ENCODE measurements at places on chromosomes 3 and 15.

DNA sequence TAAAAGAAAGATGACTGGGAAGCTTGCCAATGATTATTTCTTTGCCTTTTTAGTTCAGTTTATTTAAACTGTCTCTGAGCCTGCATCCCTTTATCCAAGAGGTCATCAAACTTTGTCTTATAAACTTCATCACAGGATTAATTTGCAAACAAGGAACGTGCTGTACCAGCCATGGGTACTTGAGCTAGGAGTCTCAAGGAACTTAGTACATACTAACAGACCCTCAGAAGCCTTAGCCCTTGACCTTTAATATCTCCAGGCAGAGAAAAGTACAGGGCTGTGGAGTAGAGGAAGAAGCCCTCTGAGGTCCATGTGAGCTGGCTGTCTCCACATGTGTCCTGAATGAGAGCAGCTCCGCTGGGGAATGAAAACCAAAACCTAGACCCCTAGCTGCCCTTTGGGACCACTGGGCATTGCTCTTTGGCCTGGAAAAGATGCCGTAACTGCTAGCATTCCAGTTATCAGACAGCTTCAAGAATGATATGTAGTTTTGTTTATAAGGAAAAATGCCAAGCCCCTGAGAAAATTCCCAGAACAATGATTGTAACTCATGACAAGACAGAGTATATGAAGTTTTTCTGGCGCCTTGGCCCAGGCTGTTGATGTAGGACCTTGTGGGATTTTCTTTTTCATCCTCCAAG, 92.1 kb downstream of the ASB7 start:
- DNase-seq: no peak

DNA sequence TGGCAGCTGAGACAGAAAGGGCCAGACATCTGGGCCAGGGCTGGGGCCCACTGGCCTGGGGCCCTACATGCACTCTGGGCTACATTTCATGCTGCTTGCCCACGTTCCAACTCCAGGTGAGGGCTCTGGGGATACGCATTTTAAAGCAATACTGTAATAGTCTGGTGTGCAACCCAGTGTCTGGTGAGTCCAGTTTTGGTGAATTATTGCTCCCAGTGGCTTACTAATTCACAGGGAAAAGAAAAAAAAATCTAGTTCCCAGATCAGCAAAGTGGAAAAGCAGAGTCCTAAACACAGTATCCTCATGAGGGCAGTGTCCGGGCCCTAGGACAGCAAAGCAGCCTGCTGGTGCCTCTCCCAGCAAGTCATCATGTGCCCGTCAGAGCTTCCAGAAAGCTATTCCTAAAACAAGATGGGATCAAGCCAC, 82.4 kb downstream of the CCNL1 start:
- DNase-seq: no peak

GRCh38 chr3:167110901-167111300, 269.2 kb downstream of the ZBBX start:
- DNase-seq: no peak

DNA sequence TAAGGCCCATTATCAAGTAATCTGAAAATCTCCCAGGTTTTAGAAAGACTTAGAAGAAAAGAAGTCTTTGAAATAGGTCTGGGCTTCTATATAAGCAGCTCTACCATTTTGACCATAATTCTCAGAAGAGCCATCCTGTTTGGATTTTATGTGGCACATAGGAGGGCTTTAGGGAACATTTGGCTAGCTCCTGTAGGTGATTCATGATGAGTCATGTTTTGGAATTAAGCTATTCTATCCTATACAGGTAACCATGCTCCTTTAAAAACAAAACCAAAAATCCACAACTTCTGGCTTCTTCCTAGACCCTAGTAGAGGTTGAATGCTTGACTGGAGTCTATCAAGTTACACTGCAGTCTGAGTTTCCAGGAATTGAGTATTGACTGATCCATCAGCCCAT, 8.9 kb downstream of the SST start:
- DNase-seq: no peak

GRCh38 chr3:11610044-11610671, 33.6 kb downstream of the VGLL4 start:
- no peak for DNase-seq

DNA sequence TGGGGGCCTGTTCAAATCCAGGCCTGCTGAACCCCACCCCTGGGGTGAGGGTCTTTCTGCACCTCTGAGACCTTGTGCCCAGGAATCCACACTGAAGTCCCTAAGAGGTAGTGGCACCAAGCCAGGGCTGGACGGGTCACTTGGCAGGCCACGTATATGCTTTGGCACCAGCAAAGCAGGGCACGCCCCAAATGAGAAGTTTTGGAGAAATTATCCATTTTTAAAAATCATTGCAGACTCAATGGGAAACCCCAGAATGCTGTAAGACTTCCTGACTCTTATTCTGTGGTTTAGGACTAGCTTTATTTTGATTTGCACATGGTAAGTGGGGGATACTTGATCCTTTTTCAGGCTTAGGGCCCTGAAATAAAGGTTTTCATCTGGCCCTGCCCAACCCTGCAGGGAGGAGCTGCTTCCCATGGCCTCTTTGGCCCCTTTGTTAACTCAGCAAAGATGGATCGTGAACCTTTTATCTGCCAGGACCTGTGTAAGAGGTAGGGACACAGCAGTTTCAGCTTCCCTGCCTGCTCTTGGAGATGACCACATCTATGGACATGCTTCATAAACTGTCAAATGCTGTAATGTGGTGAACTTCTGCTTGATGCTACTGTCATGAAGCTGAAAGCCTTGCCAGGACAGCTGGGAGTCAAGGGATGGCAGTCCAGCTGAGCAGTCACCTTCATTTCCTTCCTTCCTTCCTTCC, 88.0 kb downstream of the HMG20A start:
- DNase-seq: no peak

DNA sequence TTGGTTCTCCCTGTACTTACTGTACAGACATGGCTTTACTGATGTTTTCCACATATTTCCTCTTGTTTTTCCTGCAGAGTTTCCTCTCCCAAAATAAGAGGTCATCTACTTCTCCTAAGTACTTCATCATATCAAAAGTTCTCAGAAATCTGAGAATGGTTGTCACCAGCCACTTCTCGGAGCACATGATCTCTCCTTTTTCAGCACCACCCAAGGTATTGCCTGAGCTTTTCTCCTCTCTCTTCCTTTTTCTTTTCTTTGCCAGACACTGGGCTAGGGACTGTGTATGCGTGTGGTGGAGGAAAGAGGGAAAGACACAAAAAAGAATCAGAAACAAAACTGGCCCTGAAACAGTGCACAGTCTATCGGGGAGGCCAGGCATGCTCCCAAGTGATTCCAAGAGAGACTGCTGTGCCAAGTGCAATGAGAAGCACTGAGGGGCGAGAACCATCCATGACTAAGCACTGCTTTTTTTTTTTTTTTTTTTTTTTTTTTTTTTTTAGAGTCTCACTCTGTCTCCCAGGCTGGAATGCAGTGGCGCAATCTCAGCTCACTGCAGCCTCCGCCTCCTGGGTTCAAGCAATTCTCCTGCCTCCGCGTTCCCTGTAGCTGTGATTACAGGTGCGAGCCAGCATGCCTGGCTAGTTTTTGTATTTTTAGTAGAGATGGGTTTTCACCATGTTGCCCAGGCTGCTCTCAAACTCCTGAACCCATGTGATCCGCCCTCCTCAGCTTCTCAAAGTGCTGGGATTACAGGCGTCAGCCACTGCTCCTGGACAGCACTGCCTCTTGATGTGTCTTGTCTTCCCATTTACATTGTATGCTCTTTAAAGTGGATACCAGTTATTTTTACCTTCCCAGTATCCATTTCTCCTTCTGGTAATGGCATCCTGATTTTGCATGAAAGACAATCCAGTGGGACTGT, 194.0 kb upstream of the FEZF2 start:
- no peak for DNase-seq

- DNase-seq: peak; percentile 31
Measured at GRCh38 chr3:14122301-14122700, 2.4 kb downstream of the CHCHD4 start.

DNA sequence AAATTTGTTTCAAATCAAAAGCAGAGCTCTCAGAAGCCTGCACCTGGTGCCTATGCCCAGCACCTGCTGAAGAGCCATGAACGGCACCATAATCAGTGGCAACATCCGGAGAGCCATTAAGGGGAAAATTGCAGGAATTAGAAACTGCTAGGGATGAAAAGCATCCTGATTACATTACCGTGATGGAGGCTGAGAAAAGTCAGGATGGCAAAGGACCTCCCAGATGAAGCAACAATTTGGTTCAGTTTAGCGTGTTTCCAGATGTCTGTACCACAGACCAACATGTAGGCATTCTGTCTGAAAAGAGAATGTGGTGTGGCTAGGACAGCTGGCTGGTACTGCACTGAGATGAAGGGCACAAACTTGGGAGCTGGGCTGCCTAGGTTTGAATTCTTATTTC, 106.1 kb downstream of the EOMES start:
- DNase-seq: no peak

DNA sequence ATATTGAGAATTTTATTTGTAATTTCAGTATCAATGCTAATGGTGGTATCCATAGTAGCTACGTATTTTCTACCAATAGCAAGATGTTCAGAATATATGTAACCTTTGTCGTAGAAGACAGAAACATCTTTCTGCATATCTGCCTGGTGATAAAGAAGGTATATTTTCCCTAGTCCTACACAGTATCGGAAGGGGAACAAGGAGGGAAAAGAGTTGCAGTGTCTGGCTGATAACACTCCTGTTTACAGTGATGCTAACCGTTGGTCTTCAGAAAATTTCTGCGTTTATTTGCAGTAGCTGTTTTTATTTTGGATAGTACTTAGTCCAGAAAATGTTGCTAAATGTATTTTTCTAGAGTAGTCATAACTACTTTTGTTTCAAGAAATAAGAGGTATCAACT, 25.2 kb downstream of the TSC22D2 start:
- DNase-seq: no peak

- no peak for DNase-seq
Measured at GRCh38 chr3:127714866-127715265, 42.1 kb downstream of the ABTB1 start.

- no peak for DNase-seq
Measured at GRCh38 chr3:126954141-126954842, 28.6 kb upstream of the PLXNA1 start.

- no peak for DNase-seq
Measured at GRCh38 chr3:117128872-117129271, 419.3 kb downstream of the TUSC7 start.

GRCh38 chr3:24763393-24763792, 268.7 kb upstream of the THRB start:
- DNase-seq: no peak

DNA sequence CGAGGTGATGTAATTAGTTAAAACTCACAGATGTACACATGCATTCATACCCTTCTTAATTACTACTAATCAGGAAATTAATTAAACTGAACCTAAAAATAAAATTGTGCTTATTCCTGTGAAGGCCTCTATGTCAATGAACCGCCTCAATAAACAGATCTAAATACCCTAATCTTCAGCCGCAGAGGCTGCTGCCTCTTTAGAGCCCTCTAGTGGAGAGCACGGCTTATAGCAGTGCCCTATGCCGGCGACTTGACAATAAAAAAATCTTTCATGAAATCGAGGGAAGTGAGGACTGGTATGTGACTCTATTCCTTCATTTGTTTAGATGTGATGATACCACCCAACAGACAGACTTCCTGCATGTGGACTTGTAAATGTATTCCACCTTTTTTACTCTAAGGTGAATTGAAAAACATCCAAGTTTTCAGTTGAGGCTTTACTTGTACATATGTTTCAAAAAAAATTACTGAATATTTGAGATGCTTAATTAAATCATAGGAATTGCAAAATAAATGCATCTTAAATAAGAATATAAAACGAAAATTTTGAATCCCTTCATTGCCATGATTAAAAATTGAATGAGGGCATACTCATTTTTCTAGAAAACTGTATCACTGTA, 8.3 kb upstream of the EPHA3 start:
- DNase-seq: no peak

GRCh38 chr3:24756101-24756888, 261.6 kb upstream of the THRB start:
- DNase-seq: no peak

DNA sequence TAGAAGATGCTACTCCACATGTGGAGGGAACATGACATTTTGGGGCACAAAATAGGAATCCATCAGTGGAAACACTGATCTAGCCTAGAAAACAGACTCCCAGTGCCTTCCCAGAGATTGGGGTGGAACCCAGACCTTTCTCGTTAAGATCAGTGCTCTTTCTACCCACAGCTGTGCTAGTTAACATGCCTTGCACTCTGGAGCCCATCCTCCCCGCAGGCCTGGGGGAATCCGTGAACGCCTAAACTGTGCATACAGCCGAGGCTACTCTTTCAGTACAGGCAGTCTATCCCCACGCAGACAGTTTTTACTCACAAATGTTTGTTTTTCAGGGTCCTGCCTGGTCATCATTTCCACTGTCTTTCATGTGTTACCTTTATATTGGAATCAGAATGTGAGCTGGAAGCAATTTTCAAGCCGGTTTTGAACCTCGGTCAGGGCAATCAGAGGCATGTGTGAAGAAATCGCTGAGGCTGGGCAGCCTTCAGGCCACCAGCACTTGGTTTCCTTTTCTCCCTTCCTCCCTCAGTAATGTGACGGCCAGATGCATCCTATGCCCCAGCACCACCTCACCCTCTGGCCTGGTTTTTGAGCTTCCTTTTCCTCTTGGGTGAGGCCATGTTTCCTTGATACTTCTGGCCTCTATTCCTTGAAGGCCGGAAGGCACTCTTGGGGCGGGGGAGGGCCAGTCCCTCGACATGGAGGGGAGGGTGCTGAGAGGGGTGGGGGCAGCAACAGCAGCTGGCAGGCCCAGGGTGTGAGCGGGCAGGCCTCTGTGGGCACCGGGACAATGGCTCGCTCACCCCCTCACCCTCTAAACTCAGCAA, 123.6 kb upstream of the GALNT15 start:
- DNase-seq: no peak

DNA sequence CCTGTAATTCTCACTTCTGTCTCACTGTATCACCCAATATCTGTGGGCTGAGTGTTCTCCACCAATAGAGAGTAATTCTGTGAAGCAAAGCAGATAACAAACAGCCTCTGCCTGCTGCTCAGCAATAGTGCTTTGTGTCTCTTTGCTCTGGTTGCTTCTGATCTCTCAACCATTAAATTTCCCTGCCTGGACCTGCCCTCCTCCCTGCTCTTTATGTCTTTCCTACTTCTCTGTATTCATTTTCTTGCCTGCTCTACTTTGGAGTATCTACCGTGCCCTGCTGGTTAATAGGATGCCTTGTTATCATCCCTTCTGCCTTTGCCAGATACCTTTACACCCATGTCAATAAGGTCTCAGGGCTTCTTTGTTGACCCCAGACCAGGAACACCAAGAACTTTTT, 102.9 kb upstream of the CGNL1 start:
- no peak for DNase-seq

DNA sequence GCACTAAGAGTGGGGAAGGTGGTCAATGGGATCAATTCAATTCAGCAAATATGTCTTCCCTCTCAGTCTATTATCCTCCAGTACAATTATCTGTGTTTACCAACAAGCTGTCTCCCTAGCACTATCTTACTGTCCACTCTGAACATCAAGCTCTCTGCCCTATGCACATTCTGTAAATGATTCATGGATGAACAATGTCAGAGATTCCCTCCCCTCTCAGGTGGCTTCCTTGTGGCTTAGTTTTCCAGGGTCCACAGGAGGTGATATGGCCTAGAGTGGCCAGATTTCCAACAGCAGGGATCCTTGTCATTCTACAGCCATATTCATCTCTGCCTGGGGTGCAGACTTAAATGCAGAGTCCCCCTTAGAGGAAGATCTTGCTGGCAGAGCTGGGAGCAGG, 225.1 kb downstream of the UACA start:
- no peak for DNase-seq

- no peak for DNase-seq
Measured at GRCh38 chr3:111605493-111605892, 10.3 kb upstream of the ZBED2 start.
